ENCODE measurements at places on chromosomes 2 and 18. TPM values are rescaled to one million over a fixed set of nuclear protein-coding genes. Genes with fewer than 3 reads are reported as not detected.

- no peak for DNase-seq
These were observed 83.4 kb downstream of the MYCN start for GRCh38 chr2:16023506-16024360.

GRCh38 chr2:143071185-143071876 lies 57.9 kb upstream of the ARHGAP15 start:
- DNase-seq, result no peak

GRCh38 chr2:75549401-75550253 lies 11.1 kb downstream of the EVA1A start:
- DNase-seq, result no peak

The IL36B gene
- total RNA-seq, result not detected

DNA sequence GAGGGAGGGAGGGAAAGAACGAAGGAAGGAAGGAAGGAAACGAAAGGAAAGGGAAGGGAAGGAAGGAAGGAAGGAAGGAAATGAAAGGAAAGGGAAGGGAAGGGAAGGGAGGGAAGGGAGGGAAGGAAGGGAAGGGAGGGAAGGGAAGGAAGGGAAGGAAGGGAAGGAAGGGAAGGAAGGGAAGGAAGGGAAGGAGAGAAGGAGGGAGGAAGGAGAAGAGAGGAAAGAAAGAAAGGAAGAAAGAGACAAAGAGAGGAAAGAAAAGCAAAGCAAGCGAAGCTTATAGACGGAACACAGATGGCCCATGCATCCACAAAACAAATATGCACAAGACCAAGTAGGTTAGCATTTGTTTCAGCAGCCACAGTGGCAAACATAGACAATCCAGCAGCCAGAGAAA lies 20.4 kb upstream of the GALNT3 start:
- DNase-seq, result no peak

The GREB1 gene
- 0.91 TPM for total RNA-seq

The HOXD8 gene
- total RNA-seq, result not detected

- no peak for DNase-seq
These were observed 234.8 kb downstream of the ALPK2 start for GRCh38 chr18:58394046-58394445.

- DNase-seq, result no peak
These were observed 11.2 kb downstream of the RUFY4 start for GRCh38 chr2:218079943-218080913.

The FHOD3 gene
- not detected for total RNA-seq

The TBC1D8 gene
- 12.1 TPM for total RNA-seq

GRCh38 chr18:36331521-36331971 lies 34.0 kb downstream of the FHOD3 start:
- no peak for DNase-seq

DNA sequence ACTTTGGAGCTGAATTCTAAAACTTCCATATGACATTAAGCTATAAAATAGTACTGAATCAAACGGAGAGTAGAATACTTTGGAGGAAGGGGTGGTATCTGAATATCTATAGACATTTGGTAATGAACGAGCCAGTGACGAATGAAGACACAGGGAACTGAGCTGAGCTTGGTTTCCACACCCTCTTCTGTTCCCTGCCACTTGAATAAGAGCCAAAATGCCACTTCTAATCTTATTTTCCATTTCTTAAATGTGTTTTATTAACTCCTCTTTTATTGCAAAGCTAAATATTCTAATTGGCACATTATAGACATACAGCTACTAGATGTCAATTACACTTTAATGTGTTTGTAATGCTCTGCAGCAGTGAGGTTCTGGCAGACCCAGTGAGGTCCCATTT lies 76.1 kb downstream of the AFF3 start:
- no peak for DNase-seq

- no peak for DNase-seq
These were observed 17.5 kb downstream of the ASB1 start for GRCh38 chr2:238444242-238444641.

DNA sequence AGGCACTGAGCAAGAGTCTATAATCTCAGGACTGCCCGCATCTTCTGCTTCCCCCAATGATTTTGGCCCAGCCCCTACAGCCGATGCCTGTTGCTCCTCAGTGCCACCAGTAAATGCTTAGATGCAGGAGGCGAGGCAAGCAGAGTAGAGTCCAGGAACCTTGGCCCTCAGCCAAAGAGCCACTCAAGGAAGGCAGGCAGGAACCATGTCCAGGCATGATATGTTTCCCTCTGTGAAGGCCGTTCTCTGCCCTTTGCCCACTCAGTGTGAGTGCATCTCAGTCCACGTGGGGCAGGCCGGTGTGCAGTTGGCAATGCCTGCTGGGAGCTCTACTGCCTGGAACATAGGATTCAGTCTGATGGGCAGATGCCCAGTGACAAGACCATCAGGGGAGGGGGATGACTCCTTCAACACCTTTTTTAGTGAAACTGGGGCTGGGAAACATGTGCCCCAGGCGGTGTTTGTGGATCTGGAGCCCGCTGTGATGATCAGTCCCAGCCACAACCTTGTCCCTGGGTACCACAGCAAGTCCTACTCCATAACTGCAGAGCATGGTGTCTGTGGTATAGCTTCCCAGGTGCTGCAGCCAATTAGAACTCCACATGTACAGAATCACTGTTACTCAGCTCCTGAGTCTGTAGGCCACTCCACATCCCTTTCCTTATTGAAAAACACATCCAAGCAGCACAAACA lies 9.7 kb upstream of the DNAJB2 start:
- no peak for DNase-seq

- DNase-seq, result no peak
These were observed 45.6 kb upstream of the ARHGAP15 start for GRCh38 chr2:143083636-143084035.

DNA sequence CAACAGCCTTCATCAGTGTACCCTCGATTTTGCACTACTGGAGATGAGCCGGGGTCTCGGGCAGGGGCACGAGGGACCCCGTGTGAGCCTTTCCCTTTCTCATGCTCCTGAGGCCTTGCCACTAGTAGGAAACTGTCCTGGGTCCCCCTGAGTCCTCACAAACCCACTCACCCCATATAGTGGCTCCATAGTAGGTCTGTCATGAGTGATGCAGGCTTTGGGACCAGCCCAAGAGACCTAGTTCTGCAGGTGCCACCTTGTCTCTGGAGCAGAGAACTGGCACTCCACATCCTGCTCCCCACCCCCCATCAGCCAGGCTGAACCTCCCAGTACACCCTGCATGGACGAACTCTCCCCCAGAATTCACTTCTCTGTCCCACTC lies 187.1 kb downstream of the SMAD7 start:
- no peak for DNase-seq

DNA sequence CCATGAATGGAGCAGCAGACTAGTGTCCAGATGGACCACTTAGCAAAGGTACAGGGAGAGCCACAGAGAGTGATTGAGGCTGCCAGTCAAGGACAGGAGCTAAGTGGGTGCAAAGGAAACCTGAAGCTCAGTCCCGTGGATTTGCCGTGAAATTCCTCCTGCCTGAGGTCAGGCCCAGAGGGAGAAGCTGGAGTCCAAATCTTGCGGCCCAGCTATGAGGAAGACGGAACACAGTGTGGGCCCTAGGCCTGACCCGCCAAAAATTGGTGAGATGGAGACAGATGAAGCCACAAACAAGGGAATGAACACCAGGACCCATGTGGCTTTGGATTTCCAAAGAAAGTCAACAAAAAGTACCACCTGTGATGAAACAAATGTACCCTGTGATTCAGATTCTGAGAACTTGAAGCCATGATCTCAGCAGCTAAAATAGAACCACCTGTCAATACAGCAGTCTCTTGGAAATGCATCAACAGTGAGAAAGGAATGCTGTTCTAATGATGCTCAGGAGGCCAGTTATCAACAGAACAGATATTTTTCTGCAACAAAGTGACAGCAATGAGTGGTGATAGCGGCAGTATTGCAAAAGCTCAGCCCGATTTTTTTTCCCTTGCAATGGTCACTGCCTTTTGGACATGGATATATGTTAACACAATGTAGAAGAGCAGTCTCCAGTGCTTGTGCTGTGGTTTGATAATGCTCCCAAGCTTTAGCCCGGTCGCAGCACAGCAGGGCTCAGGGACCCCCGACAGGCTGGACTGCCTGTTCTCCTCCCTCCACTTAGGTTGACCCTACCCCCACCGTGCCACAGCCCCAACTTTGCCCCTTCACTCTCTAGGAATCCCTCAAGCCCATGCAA lies 10.7 kb downstream of the COL6A3 start:
- no peak for DNase-seq

- DNase-seq, result no peak
These were observed 1.6 kb upstream of the PUM2 start for GRCh38 chr2:20352230-20352578.

The TUBB8B gene
- total RNA-seq, result not detected

GRCh38 chr2:173782681-173783080 lies 182.5 kb downstream of the SP3 start:
- no peak for DNase-seq

- no peak for DNase-seq
These were observed 673.0 kb downstream of the ARHGAP15 start for GRCh38 chr2:143802242-143802641.

DNA sequence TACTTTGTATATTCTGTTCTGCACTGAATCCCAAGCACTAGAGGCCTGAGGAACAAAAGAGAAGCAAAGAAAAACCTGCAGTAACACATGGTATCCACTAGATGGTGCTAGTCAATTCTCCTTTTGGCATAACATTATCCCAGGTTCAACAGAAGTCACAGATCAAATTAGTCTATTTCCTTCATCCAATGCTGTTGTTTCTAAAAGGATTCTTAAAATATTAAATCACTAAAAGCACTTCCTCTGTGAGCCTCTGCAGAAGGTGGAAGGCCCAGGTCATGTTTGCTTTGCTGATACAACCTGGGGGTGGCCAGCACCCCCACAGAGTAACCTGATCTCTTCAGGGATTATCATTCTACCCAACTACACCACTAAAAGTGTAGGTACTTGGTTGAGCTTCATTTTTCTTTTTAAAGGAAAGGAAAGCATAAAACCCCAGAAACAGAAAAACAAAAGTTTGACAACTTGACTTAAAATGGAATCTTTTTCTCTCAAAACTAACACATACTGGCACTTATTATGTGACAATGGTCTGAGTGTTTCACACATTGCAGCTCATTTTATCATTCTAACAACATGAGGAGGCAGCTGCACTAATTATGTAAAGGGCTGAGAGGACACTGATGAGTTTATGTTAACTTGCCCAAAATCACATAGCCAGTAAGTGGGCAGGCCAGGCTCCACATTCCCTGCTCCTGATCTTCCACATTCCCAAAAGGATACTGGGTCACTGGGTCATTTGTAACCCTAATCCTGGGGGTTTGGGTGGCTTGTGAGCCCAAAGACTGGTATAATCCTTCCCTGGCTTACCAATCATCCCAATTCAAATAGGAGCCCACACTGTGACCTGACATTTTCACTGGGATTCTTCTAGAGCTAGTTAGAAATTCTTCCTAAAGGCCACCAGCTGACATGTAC lies 66.8 kb upstream of the DNER start:
- DNase-seq, result no peak

The AP1S3 gene
- total RNA-seq, result 1.8 TPM

DNA sequence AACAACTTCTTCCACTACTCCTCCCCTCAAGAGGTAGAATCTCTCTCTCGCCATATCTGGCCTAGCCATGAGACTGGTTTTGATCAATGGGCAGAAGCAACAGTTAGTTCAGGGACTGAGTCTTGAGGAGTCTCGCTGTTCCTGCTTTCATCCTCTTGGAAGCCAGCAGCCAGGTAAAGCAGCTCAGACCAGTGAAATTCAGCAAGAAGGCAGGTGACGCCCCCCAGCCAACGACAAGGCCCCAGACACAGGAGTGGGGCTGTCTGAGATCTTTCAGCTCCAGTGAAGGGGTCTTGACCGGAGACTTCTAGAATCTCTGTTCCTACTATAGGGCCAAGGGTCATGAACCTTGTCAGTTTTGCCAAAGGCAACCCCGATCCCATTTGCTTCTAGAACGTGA lies 39.7 kb upstream of the ACAA2 start:
- DNase-seq, result no peak

DNA sequence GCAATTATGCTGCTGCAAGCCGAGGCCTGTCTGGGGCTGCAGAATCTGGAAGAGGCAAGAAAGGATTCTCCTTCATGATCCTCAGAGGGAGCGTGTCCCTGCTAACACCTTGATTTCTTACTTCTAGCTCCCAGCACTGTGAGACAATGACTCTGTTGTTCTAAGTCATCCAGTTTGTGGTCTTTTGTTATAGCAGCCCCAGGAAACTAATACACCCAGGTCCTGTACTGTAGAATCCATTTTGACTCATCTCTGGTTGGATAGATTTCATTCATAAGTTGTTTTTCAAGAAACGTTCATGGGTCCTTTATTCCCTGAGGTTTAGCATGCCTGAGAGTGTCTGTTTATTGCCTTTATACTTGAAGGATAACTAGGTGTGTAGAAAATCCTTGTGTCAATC lies 112.7 kb downstream of the TMEM17 start:
- no peak for DNase-seq

The CCDC121 gene
- total RNA-seq, result not detected

The GPR17 gene
- not detected for total RNA-seq

The HJURP gene
- 77.3 TPM for total RNA-seq

DNA sequence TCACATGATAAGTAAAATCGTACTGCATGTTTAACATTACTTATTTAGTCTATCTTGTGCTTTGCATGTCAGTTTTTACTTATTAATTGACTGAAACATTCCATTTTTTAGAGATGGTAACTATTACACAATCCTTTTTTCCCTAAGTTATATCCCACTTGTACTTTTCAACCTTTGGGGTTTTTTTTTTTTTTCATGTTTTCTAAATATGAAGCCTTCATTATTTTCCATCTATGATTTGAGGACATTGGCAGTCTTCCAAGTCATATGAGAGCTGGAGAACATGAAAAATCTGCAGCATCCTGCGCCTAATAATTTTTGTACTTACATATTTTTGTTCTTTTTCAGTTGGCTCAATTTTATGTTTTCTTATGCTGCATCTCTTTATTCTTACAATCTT lies 113.9 kb downstream of the MYO1B start:
- no peak for DNase-seq

- DNase-seq, result no peak
These were observed 430.0 kb upstream of the VWC2L start for GRCh38 chr2:213980883-213981282.

The CDK15 gene
- total RNA-seq, result not detected

- DNase-seq, result no peak
These were observed 53.2 kb downstream of the UXS1 start for GRCh38 chr2:106140913-106141312.

- DNase-seq, result no peak
These were observed 964 bp upstream of the ST3GAL5 start for GRCh38 chr2:85889627-85890281.

The FSIP2 gene
- total RNA-seq, result 0.35 TPM

The LDAH gene
- total RNA-seq, result 34.3 TPM

- no peak for DNase-seq
These were observed 23.0 kb upstream of the RTTN start for GRCh38 chr18:70228536-70228935.

GRCh38 chr2:23537991-23538390 lies 153.0 kb downstream of the KLHL29 start:
- DNase-seq, result no peak

- no peak for DNase-seq
These were observed 1213.1 kb upstream of the SLC39A10 start for GRCh38 chr2:194443926-194444325.

The DAW1 gene
- total RNA-seq, result not detected

DNA sequence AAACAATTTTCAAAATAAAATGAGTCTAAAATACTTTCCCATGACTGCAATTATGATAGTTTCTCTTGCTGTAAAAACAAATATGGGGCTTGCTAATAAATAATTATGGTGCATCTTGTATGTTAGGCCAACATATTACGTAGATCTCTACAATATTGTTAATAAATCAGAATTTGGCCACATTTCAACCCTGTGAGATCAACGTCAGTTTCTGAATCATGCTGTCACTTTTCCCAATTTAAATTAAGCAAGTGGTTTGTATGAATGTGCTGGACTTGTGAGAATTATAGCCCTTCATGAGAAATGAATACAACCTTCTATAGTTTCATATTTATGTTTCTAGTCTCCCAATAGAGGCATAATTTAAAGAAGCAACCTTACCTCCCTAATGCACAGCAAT lies 808.9 kb downstream of the SUCLG1 start:
- no peak for DNase-seq
